GM23338 (cell line): ENCODE measurements at places on chromosomes 1 and 21.

DNA sequence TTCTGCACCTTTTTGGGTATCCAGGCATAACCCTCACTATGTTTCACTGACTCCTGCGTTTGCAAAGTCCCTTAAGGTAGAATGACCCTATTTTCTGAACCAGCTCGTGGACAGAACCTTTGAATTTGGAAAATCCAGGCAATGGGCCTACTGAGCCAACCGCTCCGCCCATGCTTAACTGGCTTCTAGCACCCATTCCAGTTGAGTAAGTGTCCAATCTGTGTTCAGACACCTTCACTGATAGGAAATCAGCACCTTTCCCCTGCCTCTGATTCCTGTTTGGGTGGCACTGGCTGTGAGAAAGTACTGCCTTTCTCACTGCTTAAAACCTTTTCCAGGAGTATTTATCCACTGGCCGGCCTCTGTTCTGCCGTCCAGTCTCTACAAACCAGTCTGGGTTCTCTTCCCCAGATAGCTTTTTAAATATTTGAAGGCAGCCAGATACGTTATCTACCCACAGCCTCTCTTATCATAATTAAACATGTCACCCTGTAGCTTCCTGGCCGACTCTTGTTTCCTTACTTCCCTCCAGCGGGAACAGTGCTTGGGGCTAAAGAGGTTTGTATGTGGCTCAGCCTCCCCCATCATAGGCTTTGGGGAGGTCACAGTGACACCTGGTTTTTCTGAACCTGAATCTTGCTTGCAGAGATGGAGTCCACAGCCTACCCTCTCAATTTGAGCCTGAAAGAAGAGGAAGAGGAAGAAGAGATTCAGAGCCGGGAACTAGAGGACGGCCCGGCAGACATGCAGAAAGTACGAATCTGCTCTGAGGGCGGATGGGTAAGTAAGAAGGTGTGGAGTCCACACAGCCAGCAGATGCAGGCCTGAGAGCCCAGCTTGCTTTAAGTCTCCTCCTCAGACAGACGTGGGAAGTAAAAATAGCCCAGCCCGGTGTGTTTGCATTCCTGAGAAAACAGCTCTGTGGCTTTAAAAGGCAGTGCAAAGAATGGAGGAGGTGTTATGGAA lies 1.3 kb downstream of the POGK start:
- no peak for DNase-seq

DNA sequence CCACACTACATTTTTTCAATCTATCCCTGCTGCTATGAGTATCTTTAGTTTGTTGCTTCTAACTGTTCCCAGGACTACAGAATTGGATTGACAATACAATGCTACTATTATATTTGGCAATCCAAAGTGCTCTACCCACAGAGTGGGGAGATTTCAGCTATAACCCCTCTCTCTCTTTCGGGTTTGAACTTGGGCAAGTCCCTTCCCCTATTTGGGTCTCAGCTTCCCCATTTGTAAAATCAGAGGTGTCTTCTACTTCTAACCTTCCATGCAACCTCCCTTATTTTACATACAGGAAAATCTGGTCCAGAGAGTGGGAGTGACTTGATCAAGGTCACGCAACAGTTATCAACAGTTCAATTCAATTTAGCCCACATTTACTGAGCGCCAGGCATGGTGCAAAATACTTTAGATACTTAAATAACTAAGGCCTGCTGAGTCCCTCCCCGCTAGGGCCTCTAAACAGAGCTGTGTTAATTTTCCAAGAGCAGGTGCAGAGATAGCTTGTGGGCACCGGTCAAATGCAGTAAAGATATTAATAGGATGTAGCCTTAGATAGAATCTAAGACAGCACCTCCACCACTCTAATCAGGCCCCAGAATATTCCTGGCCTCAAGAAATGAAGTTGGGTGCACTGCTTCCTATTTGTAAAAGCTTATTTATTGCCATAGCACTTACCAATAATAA lies 9.4 kb upstream of the GPX7 start:
- DNase-seq: no peak

GRCh38 chr1:38745476-38746401 lies 113.8 kb downstream of the RRAGC start:
- DNase-seq: no peak

- DNase-seq: peak; percentile 95
Measured at GRCh38 chr1:9874959-9875635, 35.0 kb downstream of the CTNNBIP1 start.

- DNase-seq: no peak
Measured at GRCh38 chr1:223244366-223245103, 101.5 kb upstream of the TLR5 start.

DNA sequence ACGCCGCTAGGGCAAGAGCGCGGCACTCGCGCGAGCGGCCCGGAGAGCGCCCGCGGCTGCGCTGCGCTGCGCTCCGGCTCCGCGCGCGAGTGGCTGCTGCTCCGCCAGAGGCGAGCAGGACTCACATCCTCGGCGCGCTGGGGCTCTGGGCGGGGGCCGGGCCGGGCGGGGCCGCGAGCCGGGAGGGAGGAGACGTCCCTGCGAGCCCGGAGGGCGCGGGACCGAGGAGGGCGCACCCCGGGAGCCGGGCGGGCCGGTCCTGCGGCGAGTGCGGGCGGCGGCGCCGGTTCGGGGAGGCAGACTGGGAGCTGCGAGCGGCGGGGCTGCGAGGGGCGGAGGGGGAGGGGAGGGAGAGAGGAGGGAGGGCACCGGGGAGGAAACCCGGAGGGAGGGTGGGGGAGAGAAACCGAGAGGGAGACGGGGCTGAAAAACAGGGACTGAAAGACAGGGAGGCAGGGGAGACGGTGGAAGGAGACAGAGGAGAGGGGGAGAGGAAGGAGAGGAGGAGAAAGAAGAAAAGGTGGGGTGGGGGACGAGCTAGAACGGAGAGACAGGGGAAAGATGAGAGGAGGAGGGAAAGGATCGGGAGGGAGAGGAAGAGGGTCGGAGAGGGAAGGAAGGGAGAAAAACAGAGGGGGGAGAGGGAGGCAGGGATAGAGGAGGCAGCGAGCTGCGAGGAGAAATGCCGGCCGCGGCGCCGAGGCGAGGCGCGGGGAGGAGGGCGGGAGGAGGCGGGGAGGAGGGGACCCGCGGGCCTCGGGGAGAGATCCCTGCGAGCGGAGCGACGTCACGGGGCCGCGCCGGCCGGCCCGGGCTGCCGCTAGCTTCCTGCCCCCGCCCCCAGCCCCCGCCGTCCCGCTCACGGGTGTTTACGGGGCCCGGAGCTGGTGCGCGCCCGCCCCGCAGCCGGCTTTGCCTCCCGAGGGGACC lies at the start of gene CAMK2N1:
Gene CAMK2N1, minus strand, starts transcription at position 684 of the 930 bp plus-strand sequence. CDS start 831 bp downstream, outside the sequence.
- peak; percentile 78 for DNase-seq

DNA sequence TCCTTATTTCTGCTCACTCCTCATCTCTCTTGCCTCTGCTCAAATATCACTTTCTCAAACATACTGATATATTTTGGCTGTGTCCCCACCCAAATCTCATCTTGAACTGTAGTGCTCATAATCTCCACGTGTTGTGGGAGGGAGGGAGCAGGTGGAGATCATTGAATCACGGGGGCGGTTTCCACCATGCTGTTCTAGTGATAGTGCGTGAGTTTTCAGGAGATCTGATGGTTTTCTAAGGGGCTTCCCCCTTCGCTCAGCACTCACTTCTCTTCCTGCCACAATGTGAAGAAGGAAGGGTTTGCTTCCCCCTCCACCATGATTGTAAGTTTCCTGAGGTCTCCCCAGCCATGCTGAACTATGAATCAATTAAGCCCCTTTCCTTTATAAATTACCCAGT lies 26.6 kb downstream of the ZBTB8OS start:
- DNase-seq: no peak

DNA sequence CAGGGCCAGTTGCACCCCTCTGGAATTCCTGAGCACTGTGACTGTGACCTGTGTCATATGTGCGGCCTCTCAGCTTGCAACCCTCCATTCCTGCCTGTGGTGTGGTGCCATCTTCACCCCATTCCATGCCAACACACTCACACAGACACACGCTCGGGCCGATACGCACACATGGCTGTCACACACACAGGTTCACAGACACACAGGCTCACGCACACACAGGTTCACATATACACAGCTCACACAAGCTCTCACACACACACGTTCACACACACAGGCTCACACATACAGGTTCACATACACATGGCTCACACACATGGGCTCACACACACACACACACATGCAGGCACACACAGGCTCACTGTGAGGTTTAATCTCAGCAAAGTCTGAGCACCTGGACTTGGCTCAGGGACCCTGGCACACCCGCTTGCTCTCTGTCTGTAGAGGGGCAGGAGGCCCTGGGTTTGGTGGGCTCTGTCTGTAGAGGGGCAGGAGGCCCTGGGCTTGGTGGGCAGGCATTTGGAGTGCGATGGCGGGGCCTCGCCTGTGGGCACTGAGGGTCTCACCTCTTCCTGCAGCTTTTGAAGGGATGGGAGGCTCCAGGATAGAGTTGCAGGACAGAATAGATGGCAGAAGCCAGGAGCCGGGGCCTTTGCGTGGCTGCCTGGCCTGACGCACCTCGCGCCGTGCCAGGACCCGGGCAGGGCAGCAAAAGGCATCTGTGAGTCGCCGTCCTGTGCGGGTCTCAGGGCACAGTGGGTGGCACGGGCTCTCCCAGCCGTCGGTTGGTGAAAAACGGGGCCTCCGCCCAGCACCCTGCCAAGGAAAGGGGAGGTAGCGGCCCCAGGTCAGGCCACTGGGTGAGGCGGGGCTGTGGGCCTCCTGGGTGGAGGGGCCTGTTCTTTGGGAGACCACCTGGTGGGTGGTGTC lies 17.1 kb downstream of the COL18A1 start:
- no peak for DNase-seq
